ENCODE measurements at places on chromosomes 13 and 19.
A peak's percentile ranks its signal among the peaks of the same experiment; 100 is the strongest.

DNA sequence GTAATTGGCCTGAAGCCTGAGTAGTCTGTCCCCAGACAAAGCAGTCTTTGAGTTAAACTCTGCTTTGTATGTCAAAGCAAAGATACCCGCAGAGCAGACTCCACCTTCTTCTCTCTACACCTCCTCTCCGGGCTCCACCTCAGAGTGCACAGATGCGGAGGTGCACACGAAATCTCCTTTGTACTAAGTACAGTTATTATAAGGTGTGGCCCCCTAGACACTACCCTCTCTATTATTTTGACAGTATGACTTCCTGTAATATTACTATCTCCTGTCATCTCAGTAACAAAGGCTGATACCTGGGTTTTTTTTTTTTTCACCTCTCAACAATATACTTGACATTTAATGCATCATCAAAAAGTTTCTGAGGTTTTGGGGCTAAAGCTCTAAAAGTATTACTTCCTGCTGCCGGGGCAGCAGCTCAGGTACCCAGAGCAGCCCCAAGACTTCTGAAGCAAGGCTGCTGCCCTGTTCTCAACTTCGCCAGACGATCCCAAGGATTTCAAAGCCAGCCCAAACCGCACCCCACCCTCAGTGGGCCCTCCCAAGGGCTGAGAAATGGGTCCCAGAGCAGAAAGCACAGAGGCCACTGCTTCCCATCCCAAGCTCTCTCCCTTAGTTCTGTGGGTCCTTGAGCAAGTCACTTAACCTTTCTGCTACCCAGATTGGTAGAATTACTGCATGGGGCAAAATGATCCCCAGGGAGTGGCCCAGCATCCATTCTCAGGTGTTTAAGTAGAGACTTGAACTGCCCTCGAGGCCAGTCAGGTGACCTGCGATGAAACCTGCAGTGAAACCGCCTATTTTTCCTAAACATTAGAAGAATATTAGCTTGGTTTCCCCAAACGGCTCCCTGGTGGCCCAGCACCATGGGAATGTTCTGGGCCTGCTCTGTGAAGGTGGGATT is 180.6 kb downstream of the FOXO1 start:
- DNase-seq: no peak

- no peak for DNase-seq
Observed at GRCh38 chr13:53501387-53501786, 472.8 kb downstream of the OLFM4 start.

GRCh38 chr19:17554968-17555479 is 425 bp upstream of the COLGALT1 start:
- DNase-seq: no peak

- no peak for DNase-seq
Observed at GRCh38 chr19:18062028-18062427, 24.7 kb downstream of the IL12RB1 start.

DNA sequence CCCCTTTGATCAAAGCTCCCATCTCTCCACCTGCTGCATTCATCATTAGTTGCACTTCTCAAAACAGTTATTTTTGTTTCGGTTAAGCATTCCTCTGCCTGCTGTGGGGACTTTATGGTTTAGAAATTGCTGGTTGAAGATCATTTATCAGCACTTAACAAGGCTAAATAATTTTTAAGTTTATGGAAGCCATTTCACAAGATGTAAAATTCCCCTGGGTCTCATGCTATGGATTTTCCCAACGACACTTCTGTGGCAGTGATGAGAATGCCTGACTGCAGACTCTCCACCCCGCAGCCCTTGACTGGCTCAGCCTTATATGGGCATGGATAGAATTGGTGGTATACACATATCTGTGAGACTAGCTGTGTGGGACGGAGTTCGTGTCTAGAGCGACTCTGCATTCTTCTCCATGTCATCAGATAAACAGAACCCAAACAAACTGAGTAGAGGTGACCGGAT is 52.8 kb downstream of the COL4A2 start:
- DNase-seq: peak; percentile 24

DNA sequence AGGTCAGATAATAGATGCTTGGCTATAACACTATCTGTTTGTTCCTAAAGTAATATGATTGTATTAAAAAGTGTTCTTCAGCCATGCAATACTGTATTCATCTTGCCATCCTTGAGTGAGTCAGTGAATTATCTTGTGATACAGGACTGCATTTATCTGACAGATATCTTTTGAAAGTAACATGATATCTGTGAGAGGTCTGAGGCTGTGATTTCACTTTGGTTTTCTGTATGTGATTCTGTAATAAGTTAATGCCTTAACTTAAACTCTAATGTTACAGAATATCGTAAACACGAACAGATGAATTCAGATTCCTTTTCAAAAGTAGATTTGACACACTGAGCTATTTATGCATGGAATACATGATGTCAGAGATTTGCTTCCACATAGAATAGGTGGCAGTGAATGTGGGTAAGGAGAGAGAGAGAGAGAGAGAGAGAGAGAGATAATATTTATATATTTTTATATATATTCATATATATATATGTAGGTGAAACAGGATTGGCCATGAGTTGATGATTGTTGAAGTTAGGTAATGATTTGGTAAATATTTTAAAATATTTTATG is 97.9 kb upstream of the RNF113B start:
- peak; percentile 9 for DNase-seq

All from HCEC 1CT (cell line).